ENCODE measurements at places on chromosomes 12 and 14.
A peak's percentile ranks its signal among the peaks of the same experiment; 100 is the strongest.

DNA sequence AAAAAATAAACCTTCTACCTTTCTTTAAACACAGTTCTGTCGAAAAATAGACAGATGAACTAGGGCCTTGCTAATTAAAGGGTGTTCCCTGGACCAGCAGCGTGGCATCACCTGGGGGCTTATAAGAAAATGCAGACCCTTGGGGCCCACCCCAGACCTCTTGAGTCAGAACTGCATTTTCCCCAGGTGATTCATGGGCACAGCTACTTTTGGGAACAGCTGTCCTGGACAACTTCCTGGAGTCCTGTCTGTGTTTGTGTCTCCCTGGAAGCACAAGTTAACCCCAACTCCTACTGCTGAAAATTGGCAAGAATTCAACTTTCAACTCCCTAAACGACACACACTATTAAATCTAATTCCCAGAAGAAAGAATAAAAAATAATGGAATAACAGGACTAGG lies 17.8 kb downstream of the FBLN5 start:
- DNase-seq = no peak

GRCh38 chr14:78086342-78086741 lies 83.8 kb upstream of the NRXN3 start:
- DNase-seq = no peak

DNA sequence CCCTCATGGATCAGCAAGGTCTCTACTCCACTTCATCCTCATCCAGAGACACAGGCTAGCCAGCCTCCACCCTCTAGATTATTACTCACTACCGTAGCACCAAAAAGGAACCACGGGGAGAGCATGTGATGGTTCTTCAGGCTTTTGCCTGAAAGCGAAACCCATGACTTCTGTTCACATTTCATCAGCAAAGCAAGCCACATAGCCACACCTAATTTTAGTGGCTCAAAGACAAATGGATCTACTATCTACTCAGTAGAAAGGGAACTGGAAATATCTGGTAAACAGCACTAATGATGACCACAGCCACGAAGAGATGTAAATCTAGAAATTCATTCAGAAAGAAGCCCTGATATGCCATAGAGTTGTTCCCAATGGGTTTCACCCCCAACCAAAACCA lies 51.4 kb downstream of the VCPKMT start:
- DNase-seq = no peak

GRCh38 chr14:94322648-94323570 lies at the start of gene SERPINA6:
SERPINA6 (minus strand) TSS chr14:94323336; CDS start chr14:94314648, 8,688 bp downstream.
- DNase-seq = peak; percentile 87

GRCh38 chr14:53368711-53369201 lies 215.6 kb upstream of the DDHD1 start:
- DNase-seq = no peak

- no peak for DNase-seq
Measured at GRCh38 chr14:61569812-61570548, 125.3 kb upstream of the HIF1A start.

DNA sequence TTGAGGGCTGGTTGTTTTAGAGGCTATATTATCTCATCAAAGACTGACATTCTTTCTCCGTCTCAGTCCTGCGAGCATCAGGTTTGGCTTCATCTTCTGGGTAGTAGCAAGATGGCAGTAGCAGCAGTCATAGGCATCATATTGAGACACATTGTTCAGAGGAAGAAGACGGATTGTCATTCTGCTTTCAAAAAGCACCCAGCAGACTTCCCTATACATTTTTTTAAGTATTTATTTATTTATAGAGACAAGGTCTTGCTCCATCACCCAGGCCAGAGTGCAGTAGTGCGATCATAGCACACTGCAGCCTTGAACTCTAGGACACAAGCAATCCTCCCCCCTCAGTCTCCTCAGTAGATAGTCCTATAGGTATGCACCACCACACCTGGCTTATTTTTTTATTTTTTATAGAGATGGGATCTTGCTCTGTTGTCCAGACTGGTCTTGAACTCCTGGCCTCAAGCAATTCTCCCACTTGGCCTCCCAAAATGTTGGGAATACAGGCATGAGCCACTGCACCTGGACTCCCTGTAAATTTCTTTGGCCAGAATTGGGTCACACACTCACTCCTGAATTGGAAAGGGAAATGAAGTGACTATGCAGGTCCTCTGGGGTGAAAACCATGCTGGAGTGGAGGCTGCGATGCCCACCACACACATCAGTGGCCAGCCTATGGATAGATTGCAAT lies 125.4 kb downstream of the SLC38A6 start:
- DNase-seq = no peak

- peak; percentile 81 for DNase-seq
Measured at GRCh38 chr12:49347311-49348193, 864 bp downstream of the DNAJC22 start.

GRCh38 chr12:54463484-54463883 lies 9.9 kb downstream of the GTSF1 start:
- DNase-seq = no peak

GRCh38 chr12:102869571-102869970 lies 47.5 kb downstream of the PAH start:
- no peak for DNase-seq

GRCh38 chr14:102043251-102044025 lies 43.4 kb downstream of the HSP90AA1 start:
- no peak for DNase-seq

DNA sequence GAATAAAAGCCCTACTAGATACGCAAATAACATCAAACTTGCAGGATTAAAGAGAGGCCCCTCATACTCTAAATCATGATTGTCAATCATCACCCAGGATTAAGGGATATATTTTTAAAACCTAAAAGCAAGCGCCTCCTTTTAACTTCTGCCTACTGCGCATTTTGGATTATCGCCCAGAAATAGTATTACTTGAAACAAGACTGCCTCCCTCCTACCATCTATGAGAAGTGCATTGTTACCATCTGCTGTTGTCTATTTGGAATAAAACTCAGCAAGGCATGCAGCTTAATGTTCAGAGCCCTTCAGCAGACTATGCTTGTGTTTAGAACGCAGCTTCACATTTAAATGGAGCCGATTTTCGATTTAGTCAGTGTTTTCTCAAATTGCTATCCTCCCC lies 79.6 kb downstream of the EXOC5 start:
- no peak for DNase-seq

DNA sequence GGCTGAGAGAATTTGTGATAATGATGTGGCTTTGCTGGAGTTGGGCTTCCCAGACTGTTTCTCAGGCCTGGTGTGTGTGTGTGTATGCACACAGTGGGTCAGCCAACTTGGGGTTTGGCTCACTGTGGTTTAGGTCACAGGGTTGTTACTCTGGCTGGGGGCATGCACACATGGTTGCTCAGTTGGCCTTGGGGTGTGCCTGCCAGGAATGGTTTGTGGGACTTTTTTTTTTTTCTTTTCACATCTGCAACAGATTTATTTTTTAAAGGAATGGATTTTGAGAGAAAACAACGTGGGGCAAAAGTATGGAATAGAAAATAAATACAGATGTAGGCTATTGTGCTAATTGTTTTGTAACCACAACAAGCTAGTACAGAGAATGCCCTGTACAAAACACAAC lies 25.0 kb upstream of the GTF2A1 start:
- DNase-seq = no peak

DNA sequence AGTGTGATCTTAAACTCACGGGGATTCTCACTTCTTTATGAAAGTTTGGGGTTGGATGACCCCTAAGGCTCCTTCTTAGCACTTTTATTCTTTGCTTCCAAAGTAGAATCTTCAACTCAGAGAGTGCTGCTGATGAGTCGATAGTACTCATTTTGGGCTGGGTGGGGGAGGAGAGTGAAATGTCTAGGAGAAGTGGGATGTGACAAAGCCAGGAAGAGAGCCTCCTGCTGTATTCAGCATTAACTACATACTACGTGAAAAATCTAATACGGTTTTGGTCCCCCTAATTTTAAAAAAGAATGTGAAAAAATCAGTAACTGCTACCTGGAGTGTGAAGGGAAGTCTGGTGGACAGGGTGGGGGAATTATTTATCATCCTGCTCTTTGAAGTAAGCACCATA lies 148.3 kb downstream of the SAMD4A start:
- DNase-seq = no peak

GRCh38 chr14:87108726-87109125 lies 884.3 kb downstream of the GALC start:
- no peak for DNase-seq

DNA sequence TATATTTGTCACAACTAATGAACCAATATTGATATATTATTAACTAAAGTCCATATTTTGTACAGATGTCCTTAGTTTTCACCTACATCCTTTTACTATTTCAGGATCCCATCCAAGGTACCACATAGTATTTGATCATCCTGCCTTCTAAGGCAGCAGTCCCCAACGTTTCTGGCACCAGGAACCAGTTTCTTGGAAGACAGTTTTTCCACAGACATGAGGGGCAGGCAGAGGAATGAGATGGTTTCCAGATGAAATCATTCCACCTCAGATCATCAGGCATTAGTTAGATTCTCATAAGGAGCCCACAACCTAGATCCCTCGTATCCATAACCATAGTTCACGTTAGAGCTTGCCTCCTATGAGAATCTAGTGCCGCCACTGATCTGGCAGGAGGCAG lies 82.8 kb upstream of the BCL2L14 start:
- DNase-seq = no peak

DNA sequence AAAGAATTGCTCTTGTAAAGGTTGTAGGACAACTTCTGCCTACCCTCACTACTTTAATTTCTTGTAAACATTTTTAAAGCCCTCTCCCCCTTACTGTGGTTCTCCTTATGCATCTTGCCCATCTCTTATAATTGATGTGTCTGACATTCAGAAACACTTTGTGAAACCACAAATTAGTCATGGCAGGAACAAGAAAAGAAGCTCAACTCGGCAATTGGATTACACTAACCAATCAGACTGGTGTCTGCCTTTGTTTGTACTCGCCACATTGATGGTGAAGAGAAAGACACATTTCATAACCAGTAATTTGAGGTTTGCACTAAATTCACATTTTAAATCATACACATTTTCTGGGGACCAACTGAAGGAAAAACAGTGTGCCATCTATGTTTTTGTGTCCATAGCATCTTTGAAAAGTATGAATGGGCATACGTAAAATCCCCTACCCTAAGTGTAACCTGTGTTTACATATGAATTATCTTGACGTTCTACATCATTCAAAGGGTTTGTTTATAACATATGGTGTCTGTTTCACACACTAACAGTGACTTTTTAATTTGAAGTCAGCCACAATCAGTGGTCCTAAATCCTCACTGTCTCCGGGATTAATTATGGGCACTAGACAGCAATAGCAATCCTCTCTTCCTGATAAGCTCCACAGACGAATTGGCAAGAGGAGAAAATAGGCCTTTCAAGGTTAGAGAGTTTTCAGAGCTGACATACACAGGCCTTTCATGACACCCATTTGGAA lies 49.9 kb downstream of the OTX2 start:
- no peak for DNase-seq

DNA sequence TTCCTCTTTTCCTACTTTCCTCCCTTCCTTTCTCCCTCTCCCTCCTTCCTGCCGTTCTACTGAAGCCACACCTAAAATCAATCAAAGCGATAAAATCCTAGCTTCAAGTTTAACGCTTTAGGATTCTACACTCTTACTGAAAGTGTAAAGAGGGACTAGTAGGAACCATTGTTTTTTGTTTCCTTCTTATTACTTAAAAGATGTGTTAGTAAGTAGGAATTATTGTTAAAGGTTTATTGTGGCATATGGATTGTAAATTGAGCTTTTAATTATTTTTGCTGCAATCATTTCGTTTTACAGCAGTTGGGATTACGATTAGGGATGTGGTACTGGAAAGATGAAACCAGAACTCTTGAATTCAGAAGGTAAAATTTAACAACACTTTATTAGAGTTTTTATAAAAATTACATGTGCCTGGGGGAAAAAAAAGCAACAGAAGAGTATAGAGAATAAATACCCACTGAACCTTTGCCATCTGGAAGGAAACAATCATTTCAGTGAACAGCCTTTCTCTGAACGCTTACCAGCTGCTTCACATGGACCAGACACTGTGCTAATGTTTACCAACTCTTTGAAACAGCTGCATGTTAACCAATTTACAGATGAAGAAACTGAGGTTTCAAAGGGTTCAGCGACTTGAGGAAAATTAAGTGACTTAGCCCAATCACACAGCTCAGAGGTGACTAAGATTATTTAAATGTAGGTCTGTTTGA lies 1.0 kb downstream of the PPP1R36 start:
- DNase-seq = no peak

- DNase-seq = no peak
Measured at GRCh38 chr14:105250008-105250366, 1.7 kb downstream of the BTBD6 start.

DNA sequence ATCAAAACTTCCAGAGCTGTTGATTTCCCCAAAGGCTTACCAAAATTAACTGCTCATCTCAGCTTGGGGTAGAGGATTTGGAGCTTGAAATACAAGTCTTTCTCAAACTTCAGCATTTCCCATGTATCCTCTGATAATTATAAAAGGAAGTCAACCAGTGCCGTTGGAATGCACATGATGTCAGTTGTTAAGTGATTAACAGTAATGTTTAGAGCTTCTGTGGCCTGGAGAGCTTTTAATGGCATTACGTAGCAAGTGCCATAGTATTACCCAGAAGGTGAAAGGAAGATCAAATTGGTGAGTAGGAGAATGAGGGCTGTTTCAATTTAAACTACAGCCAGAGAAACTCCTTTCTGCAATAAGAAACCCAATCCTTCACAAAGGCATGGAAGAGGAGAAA lies 62.5 kb upstream of the PTPRR start:
- no peak for DNase-seq

DNA sequence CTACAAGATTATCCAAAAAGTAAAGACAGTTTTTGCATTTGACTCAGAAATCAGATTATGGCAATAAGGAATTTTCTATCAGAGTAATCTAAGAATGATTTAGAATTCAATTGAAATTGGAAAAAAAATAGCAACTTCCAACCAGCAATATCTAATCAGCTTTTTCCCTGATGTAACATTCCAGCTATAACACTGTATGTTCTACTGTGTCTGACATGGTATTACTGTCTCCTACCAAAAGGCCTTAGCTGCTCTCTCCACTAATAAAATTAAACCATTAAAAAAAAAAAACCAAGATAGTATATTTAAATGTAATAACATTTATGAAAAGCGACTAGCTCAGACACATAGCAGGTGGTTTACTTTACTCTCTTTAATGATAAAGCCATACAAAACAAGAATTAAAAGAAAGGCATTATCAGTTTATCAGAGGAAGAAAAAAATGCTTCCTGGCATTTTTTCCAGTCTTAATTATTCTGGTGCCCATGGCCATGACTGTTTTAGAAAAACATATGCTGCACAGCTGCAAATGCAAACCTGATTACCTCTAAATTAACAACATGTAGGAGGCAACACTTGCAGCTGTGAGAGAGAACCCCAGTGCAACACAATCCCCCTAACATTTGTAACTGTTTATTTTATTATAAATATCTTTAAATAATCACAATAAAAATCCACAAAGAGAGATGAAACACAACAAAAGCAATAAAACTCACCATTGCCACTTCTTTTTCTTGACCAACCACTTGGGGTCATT lies 28.8 kb downstream of the PHLDA1 start:
- DNase-seq = no peak

- no peak for DNase-seq
Measured at GRCh38 chr12:4460761-4461160, 15.1 kb upstream of the FGF6 start.

Measured in vagina (tissue), 2 donors.